ENCODE measurements at places on chromosomes 5 and 9.

- no peak for DNase-seq
Measured at GRCh38 chr5:19701731-19702130, 286.3 kb downstream of the CDH18 start.

DNA sequence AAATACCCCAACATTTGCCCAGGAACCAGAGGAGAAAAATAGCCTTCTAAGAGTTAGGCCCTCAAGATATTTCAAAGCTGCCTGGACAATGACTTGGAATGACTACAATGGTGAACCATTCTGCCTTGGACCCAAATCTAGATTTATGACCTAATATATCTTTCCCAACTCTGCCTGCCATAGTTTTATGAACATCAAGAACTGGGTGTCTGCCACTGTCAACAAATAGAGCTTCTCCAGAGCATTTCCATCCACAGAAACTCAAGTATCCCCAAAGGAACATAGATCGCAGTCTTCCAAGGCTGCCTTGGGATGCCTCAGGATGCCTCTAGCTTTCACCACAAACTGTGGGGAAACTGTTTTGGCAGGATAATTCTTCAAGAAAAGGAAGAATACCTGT, 48.2 kb upstream of the NFIB start:
- no peak for DNase-seq

DNA sequence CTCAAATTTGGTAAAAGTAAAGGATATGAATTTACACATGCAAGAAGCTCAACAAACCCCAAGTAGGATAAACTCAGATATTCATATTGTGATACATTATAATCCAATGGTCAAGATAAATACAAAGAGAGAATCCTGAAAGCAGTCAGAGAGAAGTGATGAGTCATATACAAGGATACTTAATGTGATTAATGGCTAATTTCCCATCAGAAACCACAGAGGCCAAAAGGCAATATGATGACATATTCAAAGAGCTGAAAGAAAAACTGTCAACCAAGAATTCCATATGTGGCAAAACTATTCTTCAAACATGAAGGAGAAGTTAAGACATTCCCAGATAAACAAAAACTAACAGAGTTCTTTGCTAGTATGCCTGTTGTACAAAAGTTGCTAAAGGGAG, 19.5 kb upstream of the IRF1 start:
- no peak for DNase-seq

DNA sequence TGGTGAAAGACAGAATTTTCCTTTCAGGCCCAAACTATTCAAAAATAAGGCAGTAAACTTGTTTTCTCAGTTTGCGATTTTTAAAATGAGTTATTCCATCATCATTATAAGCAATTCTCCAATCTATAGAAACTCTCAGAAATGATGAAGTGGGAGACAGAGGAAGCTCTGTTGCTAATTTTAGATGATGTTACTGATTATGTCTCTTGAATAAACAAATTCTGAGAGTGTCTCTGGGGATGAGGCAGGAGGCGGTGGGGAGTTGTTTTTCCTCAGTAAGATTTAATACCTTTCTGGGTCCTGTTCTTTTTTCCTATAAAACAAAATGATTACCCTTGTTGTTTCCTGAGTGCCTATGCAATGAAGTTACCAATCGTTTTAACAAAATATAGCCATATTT, 43.9 kb upstream of the TEX48 start:
- DNase-seq: no peak

DNA sequence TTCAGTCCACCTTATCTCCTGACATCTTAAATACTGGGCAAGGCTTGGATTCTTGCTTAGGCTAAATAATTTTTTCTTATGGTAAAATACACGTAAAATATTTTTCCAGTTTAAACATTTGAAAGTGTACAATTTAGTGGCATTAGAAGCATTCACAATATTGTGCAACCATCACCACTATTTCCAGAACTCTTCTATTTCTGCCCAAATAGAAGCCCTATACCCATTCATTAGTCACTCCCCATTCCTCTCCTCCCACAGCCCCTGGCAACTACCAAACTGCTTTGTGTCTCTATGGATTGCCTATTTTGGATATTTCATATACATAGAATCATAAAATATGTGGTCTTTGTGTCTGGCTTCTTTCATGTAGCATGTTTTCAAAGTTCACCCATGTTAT, 57.6 kb downstream of the IL31RA start:
- DNase-seq: no peak

GRCh38 chr5:106566031-106566430, 1104.7 kb downstream of the EFNA5 start:
- no peak for DNase-seq

DNA sequence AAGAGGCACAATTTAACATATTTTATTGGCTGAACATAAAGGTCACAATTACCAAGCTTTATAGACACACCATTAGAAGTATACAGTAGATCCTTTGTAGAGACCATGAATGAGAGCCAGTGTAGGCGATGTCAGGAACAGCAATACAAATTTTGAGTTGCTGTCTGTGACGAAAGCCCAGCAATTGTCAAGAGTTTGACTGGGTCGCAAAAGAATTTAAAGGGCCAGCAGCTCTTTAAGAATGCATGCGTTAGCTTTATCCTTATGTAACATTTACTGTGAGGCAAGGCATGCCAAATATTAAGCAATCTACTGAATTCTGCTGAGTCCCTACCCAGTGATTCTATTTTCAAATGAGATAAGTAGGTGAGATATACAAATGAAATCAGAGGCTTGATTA, 236.9 kb downstream of the ARRDC3 start:
- no peak for DNase-seq

DNA sequence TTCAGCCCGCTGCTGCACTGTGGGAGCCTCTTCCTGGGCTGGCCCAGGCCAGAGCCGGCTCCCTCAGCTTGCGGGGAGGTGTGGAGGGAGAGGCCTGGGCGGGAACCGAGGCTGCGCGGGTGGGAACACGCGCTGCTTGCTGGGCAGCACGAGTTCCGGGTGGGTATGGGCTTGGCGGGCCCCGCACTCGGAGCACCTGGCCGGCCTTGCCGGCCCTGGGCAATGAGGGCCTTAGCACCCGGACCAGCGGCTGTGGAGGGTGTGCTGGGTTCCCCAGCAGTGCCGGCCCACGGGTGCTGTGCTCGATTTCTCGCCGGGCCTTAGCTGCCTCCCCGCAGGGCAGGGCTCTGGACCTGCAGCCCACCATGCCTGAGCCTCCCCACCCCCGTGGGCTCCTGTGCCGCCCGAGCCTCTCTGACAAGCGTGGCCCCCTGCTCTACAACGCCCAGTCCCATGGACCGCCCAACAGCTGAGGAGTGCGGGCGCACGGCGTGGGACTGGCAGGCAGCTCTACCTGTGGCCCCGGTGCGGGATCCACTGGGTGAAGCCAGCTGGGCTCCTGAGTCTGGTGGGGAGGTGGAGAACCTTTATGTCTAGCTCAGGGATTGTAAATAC, 1366.4 kb upstream of the NUDT12 start:
- no peak for DNase-seq

GRCh38 chr9:32969270-32969669, 32.2 kb downstream of the APTX start:
- DNase-seq: no peak

DNA sequence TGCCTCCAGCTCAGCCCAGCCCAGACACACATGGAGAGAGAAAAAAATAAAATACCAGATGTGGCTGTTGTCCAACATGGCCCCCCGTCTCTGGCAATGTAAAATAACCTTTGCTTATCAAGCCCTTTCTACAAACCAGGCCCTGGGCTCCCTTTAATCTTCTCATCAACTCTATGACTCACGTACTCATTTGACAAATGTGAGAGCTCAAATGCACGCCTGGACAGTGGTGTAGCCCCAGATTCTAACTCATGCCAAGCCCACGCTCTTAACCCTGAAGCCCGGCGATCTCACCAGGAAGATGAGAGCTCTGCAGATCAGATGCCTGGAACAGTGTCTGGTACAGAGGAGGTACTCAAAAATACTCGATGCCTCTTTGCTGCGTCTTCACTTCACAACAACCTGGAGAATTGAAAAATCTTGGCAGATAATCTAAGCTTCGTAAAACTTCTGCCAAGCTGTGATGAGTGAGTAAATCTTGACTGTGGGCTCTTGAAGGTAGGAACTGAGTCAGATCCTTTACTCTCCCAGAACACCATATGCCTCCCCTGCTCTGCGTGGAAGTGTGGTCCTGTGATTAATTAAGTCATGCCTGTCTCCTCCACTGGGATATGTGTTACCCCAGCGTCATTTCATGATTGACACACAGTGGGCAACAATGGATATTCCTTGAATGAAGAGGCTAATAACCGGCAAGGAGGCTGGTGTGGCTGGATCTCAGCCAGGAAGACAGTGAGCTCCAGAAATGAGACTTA, 102.0 kb upstream of the FSTL4 start:
- no peak for DNase-seq

GRCh38 chr9:76528642-76529190, 69.7 kb downstream of the GCNT1 start:
- no peak for DNase-seq

- no peak for DNase-seq
Measured at GRCh38 chr9:80794197-80794596, 895.1 kb downstream of the TLE1 start.

- DNase-seq: peak; percentile 66
Measured at GRCh38 chr9:3528451-3528850, 2.6 kb upstream of the RFX3 start.

DNA sequence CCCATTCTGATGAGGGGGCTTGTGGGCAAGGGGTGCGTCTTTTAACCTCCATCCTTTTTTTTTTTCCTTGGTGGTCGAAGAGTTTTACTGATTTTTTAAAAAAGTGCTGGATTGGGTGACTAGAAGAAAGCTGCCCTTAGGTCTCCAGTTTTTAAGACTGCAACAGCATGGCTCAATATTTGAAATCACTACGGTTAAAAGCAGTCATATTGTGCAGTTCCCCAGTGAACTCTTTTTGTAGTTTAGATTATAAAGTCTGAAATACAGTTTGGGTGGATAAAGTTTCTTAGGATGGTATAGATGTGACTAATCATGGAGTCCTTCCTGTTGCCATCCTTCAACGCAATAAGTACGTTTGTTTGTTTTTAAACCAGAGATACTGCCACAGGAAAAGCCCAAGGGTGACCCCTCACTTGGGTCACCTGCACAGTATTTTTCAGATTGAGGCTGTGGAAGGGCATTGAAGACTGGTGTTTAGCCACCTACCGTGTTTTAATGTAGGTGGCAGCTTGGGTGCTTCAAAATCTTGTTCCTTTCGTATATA, 520 bp upstream of the DHFR start:
- DNase-seq: no peak

All from activated T-cell treated with anti-CD3 and anti-CD28 coated beads for 24 hours (primary cell).